ENCODE measurements at places on chromosomes 7 and 10.

- DNase-seq, result no peak
Measured at GRCh38 chr10:14332903-14333302, 2.2 kb upstream of the FRMD4A start.

DNA sequence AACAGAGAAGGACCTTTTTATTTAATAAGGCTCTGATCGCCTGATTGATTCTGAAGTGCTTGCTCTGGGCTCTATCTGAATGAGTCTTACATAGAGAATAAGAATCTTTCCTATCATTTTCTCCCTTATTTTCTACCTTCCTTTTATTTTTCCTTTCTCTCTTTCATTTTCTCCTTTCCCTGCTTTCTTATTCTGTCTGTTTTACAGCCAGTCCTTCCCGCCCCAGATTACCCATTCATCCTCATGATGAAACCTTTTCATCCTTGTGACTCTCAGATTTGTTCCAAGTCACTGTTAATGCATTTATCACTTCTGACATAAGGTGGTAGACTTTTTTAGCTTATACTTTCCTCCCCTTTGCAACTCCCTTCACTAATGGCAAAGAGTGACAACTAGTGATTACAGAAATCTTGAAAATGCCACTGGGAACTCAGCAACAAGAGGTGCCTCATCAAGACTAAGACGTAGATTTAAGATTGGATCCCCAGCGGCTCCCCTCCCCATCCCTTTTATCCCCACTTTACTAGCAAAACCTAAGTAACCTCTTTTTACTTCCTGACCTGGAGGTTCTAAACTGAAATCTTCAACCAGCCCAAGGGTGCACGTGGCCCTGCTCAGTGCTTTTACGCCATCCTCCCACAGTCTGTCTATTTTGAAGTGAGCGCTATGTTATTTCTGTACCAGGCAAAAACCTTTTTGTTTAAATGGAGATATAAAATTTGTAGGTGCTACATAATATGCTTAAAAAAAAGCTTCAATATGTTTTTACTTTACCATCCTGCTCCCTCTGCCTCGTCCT, 179.8 kb downstream of the DYNC1I1 start:
- DNase-seq, result no peak

GRCh38 chr10:75405598-75406461, 4.3 kb upstream of the ZNF503 start:
- DNase-seq, result no peak

GRCh38 chr10:125294109-125294508, 133.7 kb upstream of the CTBP2 start:
- DNase-seq, result no peak

DNA sequence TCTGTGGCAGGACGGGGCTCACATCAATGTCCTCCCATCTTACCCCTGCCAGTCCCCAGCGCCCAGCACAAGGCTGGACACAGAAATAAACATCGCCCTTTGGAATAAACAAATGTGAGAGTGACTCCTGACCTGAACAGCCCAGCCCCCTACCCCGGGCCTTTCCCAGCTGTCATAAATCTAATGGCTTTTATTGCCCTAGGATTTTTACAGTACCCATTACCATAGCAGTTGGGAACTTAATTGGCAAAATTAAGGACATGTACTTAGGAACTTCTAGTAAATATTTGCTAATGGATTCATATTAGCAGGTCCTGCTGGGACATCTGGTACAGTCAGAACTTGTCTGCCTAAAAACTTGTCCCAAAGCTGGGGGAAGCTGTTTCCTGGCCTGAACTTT, 76.6 kb downstream of the GLRX3 start:
- no peak for DNase-seq

Data from stimulated activated CD4-positive, alpha-beta T cell treated with anti-CD3 and anti-CD28 coated beads, Interleukin-1b, Interleukin-23, amount 100 ng/mL, for 1 hour (primary cell).